ENCODE measurements at places on chromosomes 16 and 17.

GRCh38 chr17:62085511-62086408 is 20.7 kb upstream of the MED13 start:
- no peak for DNase-seq

- no peak for DNase-seq
These were observed 29.1 kb upstream of the RASD1 start for GRCh38 chr17:17525311-17525710.

GRCh38 chr17:46028981-46029565 is 30.0 kb downstream of the STH start:
- no peak for DNase-seq

GRCh38 chr16:79600638-79601091 is at the start of gene MAF:
Gene MAF (minus strand): TSS chr16:79600737. CDS start chr16:79599902, 835 bp downstream.
- DNase-seq, result peak; percentile 22

GRCh38 chr16:60137891-60138290 is 1403.8 kb upstream of the GOT2 start:
- no peak for DNase-seq

DNA sequence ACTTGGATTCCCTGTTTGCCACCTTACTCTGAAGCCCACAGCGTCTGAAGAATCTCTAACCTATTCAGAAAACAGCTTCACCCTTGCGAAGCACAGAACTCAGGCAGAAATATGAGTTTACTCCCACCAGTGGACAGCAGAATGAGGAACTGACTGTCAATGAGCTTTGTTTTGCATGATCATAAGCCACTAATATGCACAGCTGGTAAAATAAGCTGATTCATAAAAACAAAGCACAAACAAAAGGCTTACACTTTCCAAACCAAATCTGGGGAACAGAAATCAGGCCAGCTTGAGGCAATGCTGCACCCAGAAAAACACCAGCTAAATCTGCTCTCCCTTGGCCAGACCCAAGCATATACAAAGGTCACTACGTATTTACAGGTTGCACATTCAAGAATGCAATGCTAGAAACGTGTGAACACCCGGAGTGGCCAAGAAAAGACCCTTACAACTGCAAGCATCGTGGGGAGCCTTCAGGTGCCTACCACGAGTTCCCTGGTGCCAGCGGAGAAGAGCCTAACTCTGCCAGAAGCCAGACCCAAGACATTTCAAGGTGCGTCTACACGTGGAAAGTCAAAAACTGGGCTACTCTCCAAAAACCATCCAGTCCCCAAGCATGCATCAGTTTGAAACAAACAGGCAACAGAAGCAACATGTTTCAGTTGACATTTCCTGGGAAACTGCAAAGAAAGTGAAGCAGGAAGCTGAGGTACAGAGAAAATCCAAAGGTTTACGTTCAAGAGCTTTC is 207.1 kb downstream of the ZFHX3 start:
- DNase-seq, result no peak

DNA sequence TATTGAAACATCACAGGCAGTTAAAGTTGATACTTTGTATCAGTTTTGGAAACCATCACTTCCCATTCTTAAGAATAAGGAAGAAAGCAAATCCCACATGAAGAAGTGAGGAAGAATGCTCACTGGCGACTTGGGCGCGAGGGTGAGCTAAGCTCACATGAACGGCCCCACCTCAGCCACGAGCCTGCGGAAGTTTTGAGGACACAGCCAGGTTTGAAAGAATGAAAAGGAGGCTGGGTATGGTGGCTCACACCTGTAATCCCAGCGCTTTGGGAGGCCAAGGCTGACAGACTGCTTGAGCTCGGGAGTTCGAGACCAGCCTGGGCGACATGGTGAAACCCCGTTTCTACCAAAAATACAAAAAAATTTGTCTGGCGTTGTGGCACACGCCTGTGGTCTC is 110.3 kb upstream of the CHMP6 start:
- DNase-seq, result no peak

- DNase-seq, result no peak
These were observed 7.6 kb downstream of the PIK3R6 start for GRCh38 chr17:8859804-8860430.

- DNase-seq, result no peak
These were observed 34.8 kb downstream of the TIMM22 start for GRCh38 chr17:1031711-1032110.

Data from NK-92 treated with Interleukin-12 subunit alpha and Interleukin-12 subunit beta, amount 100 ng/mL, for 24 hours (cell line).